Osteoblast (primary cell): ENCODE measurements at places on chromosomes 11 and 22. TPM values are rescaled to one million over a fixed set of nuclear protein-coding genes. Genes with fewer than 3 reads are reported as not detected.

Gene SCGB1D2
- total RNA-seq, result not detected in 2 replicates

Gene MS4A6E
- total RNA-seq, result not detected in 2 replicates

Gene DHCR7
- 58.3 and 60.4 TPM in 2 replicates for total RNA-seq

Gene UPB1
- total RNA-seq, result under 0.01 TPM in 1 of 2 replicates, not detected in the other

Gene CCDC89
- 2.9 and 4.1 TPM in 2 replicates for total RNA-seq

Gene CDON
- total RNA-seq, result 12.3 and 15.3 TPM in 2 replicates

Gene TMEM151A
- total RNA-seq, result 0.29 and 0.36 TPM in 2 replicates

Gene RBM4B
- total RNA-seq, result 19.2 and 21.8 TPM in 2 replicates

Gene UCP2
- under 0.01 and 0.59 TPM in 2 replicates for total RNA-seq

Gene CDK2AP2
- total RNA-seq, result 6.2 and 10.3 TPM in 2 replicates

Gene CARD16
- total RNA-seq, result 2.9 and 4.1 TPM in 2 replicates

DNA sequence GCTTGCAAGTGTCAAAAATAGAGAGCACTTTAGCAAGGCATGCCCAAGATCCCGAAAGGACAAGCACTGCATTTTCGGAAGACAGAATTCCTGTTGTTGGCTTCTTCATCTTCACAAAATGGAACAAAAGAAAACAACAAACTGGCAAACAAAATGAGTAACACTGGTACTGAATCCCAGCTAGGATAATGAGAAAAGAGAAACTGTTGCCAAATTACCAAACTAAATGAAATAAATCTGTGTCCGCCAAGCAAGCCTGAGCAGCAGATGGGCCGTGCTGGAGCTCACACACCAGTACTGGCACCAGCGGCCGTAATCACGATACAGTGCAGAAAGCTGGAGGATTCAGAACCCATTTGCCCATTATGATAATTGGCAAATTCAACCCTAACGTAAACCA, 30.6 kb downstream of the TUB start:
- no peak for DNase-seq

DNA sequence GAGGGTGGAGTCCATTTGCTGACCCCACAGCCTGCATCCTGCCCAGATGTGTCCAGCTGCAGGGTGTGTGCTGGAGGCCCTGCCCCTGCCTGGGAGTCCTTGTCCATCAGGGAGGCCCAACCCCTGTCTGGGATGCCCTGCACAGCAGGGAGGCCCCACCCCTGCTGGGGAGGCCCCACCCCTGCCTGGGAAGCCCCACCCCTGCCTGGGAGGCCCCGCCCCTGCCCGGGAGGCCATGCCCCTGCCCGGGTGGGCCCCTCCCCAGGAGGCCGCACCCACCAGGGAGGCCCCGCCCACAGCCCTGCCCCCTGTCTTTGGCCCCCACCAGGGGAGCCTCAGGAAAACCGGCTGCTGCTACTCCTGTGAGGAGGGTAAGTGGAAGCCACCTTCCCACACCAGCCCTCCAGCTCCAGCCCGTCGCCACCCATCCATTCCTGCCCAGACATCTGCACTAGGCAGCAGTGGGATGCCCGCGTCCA, 37.2 kb downstream of the MUC5B start:
- DNase-seq, result peak; percentile 96

DNA sequence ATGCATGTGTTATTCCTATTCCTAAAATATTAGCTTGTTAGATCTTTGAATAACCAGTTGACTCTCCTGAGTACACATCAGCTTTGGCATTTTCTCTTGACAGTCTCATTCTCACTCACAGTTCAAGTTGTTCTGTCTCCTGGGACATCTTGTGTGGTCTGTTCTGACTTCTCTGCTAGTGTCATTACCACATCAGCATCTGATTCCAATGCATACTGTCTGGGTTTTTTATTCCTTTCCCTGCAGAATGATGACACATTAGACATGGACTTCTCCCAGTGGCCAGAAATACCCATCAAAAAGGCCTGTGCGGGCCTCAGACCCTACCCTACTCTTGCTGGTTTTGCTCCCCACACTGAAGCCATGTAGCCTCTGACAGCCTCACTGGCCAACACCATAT, 2.7 kb downstream of the ZNF74 start:
- peak; percentile 83 for DNase-seq

- peak; percentile 68 for DNase-seq
Measured at GRCh38 chr11:46367244-46367915, 14.1 kb upstream of the MDK start.

- no peak for DNase-seq
Measured at GRCh38 chr22:29528144-29528543, 25.4 kb downstream of the THOC5 start.

DNA sequence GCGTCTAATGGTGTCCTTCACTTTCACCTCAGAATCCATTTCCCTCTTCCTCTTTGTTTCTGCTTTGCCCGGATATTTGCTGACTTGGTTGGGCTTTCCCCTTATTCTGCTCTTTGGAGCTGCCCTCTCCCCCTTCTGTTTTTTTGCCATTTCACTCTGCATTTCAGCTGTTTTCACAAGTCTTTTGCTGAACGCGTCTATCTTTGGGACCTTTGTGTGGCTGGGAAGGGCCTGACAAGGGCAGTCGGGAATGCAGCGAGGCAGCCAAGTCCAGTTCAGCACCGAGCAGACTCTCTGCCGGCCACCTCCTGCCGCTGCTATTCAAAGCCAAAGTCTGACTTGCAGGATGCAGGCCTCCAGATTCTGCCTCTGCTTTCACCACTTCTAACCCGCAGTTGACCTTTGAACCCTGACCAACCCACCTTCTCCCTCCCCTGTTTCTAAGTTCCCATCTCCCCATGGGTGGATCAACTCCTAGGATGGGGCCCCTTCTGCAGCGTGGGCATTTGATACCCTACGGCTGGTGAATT, 38.2 kb downstream of the FEZ1 start:
- DNase-seq, result peak; percentile 96

GRCh38 chr22:33296941-33297340, 238.8 kb upstream of the SYN3 start:
- DNase-seq, result no peak

DNA sequence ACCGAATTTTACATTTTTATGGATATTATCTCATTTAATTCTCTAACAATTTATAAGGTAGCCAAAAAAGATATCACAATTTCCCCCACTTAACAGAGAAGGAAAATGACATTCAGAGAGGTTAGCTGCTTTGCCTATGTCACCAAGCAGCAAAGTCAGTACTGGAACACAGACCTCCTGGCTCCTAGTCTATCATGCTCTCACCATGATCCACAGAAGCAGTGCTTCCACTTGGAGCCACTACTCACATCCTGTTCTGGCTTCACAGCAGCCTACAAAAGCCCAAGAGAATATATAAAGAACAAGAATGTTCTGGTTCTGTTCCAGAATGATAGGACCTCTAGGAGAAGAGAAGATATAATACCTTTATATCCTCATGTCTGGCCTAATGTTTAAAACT, 59.5 kb upstream of the SCUBE2 start:
- no peak for DNase-seq

GRCh38 chr22:47793304-47794101, 1031.1 kb downstream of the TBC1D22A start:
- no peak for DNase-seq

DNA sequence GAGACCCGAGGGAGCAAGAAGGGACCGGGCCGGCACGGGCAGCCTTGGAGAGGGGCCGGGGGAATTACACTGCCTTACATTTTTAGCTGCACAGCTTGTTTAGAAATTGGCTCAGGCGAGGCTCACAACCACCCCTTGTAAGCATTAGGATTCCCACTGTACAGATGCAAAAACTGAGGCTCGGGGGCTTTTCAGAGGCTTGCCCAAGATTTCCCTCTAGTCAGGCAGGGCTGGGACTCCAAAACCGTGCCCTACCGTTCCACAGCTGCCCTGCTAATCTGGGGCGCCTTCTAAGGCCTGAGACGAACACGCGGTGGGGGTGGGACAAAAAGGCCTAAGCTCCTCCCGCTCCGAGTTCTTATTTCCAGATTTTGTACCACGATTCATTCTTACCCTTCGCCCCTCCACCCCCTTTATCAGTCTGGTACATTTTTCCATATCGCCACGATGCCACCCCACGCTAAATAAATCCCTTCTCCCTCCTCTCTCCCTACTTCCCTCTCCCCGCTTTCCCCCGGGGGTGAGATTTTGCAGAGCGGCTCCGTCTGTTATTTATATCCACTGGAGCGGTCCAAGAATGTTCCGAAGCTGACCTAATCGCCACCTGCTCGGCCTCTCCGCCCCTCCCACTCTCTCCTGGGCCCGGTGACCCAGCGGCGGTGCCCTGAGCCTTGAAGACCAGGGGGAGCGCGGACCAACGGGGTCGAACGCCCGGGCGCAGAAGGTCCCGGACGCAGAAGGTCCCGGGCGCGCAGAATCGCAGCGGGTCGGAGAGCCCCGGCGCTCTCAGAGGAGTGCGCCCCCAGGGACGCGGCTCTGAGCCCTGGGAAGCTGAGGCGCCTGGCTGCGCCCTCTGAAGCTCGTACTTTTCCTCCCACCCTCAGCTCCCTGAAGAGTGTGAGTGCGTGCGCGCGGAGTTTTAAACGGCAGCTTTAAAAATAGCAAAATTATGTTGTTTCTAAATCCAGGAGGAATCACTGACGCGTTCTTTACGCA, 764 bp upstream of the PACSIN3 start:
- peak; percentile 90 for DNase-seq

GRCh38 chr11:128417607-128418324, 169.6 kb downstream of the ETS1 start:
- peak; percentile 55 for DNase-seq

DNA sequence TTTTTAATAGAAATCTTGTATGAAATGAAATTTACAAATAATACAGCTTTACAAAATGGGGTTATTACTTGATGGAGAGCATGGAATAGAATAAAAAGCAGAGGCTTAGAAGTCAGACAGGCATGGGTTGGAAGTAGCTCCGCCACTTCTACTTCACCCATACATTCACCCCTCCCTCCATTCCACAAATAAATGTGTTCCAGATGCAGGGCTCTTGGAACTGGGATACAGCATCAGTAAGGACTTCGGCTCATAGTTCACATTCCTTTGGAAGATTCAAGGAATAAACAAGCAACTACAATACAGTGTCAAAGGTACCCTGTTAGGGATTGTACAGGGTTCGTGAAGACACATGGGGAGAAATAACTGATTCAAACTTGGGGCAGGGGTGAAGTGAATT, 156.8 kb downstream of the WNT11 start:
- no peak for DNase-seq

DNA sequence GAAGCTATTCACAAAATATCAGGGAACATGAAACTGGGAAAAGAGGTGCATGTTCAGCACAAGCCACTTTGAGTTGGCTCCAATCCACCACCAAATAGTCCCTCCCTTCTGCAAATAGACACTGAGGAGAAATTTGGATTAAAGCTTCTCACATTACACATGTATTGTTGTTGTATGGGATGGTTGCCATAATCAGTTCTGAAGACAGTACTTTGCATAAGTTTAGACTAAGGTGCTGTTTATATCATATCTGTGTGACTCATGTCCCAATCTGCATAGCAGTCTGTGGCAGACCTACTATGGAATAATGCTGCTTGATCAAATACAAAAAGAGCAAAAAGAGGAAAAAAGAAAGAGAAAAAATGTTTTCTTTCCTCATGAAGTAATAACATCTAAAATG, 376.7 kb upstream of the DDI1 start:
- no peak for DNase-seq

DNA sequence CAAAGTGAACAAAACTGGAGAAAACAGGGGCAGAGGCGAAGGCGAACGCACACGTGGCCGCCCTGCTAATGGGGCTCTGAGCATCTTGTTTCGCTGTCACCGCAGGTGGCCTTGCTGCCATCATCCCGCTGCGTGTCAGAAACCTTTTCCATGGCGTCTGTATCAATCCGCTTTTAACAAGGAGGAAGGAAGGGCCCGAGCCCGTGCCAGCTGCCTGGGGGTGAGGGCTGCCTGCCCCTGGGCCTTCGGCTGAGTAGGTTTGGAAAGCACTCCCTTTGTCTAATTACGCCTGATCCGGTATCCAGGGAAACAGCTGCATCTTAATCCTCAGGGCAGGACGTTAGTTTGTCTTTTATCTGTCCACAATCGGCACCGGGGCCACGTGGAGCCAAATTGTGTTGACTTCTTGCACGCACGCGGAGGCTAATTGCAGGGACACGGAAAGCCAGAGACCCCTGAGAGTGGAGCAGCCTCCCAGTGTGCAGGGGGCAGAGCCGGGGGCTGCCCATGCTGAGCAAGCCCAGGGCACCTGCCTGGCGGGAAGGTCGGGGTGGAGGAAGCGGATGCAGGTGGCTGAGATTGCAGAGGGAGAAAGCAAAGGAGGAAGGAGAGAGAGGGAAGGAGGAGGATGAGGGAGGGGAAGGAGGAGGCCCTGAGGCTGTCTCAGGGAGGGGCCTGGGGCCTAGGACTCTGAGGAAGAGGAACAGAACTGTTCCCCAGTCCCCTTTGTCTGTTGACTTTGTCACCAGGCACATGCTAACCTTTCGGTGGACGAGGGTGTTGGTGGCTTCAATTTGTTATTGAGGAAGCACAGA, 19.2 kb upstream of the TH start:
- no peak for DNase-seq

DNA sequence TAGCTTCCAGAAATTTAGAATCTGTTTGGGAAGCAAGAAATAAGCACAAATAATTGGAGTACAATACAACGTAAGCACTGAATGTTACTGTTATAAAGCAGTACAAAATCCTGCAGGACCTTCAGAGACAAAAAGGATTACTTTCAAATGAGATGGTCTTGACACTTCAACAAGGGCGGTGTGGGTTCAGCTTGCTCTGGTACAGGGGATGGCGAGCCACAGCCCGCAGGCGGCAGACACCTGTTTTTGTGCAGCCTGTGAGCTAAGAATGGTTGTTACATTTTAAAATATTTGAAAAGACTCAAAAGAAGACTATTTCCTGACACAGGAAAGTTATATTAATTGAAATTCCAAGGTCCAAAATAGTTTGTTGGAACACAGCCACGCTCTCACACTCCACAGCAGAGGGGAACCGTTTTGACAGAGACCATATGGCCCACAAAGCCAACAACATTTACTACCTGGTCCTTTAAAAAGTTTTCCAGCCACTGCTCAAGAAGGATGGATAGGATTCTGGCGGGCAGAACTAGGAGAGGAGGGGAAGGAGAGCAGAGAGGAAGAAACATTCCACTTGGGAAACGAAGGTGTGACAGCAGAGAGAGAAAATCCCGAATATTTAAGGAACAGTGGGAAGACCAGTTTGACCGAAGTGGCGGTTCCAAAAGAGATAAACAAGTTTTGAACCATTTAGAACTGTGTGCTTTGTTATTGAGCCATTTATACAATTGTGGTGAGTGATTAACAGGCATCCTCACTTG, 6.3 kb downstream of the PRDM10 start:
- no peak for DNase-seq

GRCh38 chr11:5363679-5364078, 12.4 kb downstream of the OR51B6 start:
- DNase-seq, result no peak
